NCI-H1105 (cell line): ENCODE measurements at places on chromosomes 6 and 20.

- DNase-seq = no peak
Observed at GRCh38 chr6:106446287-106446885, 85.9 kb downstream of the CRYBG1 start.

DNA sequence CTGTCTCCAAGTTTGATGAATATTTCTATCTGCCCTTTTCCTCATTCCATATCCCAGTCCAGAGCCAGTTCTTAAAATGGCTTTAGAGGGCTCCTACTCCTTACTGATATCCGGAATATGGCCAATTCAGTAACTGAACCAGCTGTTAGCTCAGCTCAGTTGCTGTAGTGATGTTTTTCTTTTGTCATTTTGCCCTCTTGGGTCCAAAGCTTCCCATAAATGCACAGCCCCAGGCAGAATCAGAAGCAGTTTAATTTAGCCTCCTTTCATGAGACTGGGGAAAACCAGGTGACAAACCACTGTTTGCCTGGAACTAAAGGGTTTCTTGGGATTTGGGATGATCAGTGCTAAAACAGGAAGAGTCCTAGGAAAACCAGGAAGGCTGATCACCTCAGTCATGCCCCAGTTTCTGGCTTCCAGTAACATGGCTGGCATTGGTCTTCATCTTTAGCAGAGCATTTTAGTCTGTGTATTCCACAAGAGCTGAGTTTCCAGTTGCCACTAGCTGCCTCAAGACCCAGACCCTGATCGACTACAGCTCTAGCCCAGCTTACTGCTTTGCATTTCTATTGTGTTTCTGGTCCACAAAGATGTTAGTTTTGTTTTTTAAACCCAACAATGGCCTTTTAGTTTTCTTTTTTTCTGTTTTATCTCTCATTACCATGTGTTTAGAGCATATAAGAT, 40.6 kb upstream of the REV3L start:
- no peak for DNase-seq

GRCh38 chr6:98782772-98783171, 51.6 kb upstream of the POU3F2 start:
- no peak for DNase-seq

GRCh38 chr20:22324505-22324904, 259.9 kb downstream of the FOXA2 start:
- DNase-seq = no peak

DNA sequence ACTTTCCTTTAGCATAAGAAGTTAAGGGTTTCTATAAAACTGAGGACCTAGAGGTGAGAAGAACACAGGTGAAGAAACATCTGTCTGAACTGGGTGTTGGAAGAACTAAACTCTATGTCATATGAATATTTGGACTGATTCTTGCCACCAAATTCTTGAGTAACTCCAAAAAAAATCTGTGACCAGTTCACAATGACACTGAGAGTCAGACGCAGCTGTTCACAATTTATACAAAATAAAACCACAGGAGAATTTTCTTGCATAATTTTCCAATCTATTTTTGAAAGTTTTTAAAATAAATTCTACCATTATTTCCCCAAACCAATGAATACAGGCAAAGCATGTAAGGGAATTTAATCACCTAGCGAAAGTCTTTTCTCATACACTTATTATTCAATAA, 148.1 kb upstream of the TCF21 start:
- no peak for DNase-seq

GRCh38 chr20:33811776-33812151, 616 bp downstream of the CHMP4B start:
- DNase-seq = no peak

DNA sequence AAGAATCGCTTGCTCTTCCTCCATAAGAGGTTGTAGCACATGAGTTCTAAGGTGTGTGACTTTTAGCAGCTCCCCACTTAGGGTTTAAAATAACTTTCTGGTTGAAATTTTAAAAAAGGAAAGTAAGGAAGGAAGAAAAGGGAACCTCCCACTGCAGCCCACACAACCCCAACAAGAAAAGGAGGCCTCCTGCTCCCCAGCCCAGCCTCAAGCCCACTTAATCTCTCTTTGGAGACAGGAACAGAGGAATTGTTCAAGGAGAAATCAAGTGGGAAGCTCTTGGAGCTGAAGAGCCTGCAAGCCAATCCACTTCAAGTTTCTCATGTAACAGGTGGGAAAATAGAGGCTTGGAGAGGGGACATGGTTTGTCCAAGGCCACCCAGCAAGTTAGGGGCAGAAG, 39.1 kb upstream of the PREX1 start:
- DNase-seq = no peak

GRCh38 chr20:50711113-50711825, 19.9 kb upstream of the RIPOR3 start:
- no peak for DNase-seq

DNA sequence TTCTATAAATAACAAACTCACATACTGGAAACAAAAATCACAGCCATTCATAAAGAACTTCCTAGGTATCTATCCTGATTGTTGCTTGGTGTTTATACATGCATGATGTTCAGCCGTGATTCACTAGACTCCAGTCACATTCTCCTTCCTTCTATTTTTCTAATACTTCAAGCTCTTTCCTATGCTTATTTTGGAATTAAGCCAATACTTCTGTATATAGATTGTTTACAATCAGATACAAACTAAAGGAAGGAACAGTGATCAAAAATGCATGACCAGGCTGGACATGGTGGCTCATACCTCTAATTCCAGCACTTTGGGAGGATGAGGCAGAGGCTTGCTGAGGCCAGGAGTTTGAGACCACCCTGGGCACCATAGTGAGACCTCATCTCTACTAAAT, 377.5 kb upstream of the IRAK1BP1 start:
- DNase-seq = no peak

DNA sequence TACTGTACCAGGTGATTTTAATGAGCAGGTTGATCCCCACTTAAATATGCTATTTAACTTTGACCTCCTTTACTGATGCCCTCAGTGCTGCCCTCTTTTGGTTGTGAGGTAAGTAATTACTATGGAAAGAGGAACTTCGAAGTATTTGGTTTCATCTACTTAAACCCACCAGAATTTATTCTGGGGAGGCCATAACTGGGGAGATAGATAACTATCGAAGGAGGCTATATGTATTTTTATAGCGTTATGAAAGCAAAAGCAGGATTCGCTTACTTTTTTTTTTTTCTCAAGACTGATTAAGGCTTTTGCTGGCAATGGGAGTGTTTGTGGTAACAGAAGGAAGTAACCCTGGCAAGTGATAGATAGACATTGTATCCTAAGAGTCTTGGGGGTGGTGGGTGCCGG, 168.9 kb upstream of the CENPW start:
- peak; percentile 13 for DNase-seq

GRCh38 chr6:51459958-51460357, 627.5 kb downstream of the PKHD1 start:
- no peak for DNase-seq

DNA sequence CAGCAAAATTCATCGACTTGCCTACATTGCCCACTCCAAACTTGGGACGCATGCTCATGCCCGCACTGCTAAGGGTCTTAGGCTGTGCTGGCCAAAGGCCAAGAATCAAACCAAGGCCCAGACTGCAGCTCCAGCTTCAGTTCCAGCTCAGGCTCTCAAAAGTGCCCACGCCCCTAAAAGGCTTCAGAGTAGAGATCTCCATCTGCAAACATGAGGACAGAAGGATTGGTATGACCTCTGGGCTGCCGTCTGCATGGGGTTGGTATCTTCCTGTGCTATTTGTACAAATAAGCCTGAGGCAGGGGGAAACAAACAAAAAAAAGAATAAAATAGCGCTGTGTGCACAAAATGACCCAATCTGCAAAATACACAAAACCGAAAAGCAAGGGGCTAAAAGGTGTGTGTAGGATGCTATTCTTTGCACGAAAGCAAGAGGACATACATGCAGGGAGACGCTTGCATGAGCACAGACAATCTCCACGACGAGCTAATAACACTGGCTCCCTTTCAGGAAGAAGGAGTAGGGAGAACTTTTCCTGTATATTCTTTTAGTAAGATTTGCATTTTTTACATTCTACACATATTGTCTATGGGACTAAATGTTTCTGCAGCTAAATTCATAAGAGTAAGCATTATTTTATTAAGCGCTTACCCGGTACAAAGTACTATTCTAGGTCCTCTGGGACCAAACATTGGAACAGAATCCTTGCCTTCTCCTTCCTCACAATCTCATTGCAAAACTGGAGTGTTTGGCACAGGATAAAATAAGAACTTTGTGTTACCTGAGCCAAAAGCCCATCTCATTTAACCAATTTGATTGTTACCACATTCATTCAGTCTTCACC, 33.1 kb downstream of the ATP9A start:
- no peak for DNase-seq

GRCh38 chr6:70686548-70687133, 19.0 kb downstream of the SMAP1 start:
- peak; percentile 14 for DNase-seq

DNA sequence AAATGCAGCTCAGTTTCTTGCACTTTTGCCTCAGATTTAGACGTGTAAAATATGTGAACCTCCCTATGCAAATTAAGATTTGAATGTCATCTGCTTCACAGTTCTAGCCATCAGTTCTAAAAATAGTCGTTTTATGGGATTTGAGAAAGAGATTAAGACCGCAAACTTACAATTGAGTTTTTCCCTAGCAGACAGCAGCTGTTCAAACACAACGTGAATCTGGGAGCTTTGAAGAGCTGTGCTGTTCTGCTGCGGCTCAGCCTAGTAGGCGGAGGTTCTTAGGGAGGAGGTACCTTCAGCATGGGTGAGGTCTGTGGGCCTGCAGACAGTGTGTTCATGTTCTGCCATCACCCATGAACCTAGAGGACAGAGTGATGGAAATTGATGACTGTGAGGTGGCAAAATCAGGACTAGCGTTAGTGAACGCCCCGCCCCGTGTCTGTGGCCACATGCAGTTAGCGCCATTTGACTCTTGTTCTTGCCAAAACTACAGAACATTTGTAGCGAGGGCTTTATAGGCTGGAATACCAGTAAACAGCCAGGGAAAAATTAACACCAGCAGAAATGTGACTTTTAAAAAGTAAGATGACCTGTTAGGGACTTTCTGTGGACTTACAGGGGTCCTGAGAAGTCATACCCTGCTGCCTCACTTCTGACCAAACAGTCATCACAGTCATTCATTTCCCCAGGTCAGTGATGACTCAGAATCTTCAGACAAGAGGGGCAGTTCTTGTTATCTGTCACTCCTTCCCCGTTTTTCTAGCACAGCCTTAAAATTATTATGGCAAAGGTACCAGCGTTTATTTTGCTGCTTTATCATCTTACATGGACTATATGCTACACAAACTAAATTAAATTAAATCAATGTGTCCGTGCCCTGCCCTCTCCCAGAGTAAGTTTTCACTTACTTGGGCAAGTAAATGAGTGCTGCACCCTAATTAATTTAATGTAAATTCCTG, 84.3 kb upstream of the TMEM181 start:
- DNase-seq = peak; percentile 98

DNA sequence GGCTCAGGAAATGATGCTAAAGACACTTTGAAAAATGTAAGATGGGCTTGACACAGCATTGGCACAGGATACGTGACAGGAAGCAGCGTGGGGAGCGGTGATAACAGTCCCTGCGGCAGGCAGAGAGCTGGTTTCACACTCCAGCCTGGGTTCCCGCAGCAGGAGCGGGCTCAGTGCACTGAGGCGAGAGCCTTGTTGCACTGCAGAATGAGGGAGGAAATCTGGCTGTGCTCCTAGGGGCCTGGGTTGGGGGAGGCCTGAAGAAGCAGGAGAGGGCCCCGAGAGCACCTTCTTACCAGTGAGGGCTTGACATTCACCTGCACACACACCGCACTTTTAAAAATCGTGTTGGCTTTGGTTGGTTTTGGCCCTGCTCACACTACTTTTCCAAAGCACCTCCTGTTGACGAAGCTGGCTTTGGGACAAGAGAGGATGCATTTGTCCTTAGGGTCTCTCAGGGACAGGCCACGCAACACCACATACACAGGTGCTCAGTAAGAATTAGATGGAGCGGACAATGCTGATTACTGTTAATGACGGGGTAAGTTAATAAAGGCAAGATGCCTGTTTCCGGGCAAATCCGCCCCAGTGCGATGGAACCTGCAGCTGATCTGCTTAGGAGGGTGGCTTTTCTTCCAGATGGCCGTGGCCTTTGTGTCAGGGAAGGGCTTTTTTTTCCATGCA, 49.4 kb upstream of the ARMC2 start:
- DNase-seq = no peak

DNA sequence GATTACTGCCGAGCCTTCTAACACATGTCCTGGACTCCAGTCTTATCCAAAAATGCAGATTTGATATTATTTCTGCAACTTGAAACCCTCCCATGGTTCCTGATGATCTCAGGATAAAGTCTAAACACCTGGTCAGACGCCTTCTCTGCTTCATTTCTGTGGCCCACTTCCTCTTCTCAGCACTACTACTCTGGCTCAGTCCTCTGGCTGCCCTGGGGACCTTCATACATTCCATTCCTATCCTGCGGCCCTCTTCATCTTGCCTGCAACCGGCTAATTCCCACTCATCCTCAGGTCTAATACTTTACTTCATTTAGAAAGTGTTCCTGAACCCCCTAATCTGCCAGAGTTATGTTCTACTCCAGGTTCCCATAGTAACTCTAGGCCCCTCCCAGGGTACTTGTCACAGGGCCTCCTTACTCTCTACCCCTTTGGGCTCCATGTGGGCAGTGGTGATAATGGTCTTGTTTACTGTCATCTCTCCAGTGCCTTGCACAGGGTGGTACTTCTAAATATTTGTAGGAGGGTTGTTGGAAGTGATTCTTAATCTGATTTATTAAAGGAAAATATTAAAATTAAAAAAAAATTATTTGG, 18.9 kb downstream of the MAN1A1 start:
- DNase-seq = no peak

- no peak for DNase-seq
Observed at GRCh38 chr6:138970856-138971425, 17.1 kb downstream of the REPS1 start.

- DNase-seq = no peak
Observed at GRCh38 chr6:142669471-142670351, 275.3 kb downstream of the HIVEP2 start.

DNA sequence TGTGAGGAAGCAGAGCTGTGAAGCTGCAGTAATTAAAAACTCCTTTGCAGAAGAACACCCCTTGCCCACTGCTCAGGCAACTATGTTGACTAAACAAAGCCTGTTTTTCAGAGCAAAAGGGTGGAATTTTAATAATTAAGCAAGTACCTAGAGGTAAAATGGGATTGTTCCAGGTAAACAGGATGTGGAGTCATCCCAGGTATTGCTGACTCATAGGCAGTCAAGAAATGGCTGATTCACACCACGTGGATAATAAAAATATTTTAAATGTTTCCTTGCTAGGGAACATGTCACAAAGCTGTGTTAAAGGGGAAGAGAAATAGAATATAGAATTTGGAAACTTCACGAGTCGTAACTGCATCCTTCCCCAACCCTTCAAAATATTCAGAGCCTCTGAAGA, 491.8 kb downstream of the BTBD3 start:
- no peak for DNase-seq

- no peak for DNase-seq
Observed at GRCh38 chr6:28980137-28980851, 24.8 kb downstream of the ZNF311 start.

- DNase-seq = no peak
Observed at GRCh38 chr6:26041946-26042345, 45.3 kb upstream of the HFE start.

DNA sequence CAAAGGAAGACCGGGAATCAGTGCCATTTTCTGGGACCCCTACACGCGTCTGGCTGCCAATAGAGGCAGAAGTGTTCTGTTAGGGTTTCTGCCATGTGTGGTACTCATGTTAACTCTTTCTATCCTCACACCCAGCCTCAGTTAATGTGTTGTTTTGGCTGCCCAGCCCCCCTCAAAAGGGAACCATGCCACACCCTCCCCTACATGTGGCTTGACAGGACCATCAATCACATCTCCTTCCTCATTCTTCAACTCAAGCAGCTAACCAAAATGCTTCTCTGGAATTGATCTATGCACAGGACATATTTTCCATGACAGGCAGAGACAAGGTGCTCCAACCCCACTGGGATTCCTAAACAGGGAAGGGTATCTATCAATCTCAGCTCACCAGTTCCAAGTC, 22.0 kb downstream of the AHCY start:
- DNase-seq = no peak
